ENCODE measurements at places on chromosomes 1 and 21.

DNA sequence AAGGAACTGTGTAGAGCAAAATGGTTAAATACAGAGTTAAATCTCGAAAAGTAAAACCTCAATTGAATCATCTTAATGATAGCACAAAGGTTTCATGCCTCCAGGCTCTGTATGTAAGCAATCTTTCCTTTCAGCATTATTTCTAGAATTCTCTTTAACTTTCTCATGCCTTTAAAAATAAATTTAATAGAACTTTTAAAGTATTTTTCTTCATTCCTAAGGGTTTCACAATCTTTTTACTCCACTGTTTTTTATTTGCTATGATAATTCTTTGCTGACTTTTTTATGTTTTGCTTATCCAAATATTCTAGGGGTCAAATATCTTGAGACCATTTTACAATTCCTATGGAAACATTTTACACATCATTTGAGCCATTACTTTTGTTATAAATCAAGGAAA lies 288.0 kb downstream of the BACH1 start:
- DNase-seq = no peak

DNA sequence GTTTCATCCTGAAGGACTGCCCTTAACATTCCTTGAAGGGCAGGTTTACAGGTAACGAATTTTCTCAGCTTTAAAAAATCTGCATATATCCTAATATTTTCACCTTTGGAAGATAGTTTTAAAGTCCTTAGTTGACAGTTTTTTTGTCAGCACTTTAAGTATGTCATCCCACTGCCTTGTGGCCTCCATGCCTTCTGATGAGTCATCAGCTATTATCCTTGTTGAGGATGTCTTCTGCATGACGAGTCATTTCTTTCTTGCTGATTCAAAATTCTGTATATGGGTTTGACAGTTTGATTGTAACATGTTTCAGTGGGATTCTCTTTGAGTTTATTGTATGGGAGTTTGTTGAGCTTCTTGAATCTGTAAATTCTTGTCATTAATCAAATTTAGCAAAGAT lies 500.6 kb downstream of the DISC1 start:
- peak; percentile 58 for DNase-seq

DNA sequence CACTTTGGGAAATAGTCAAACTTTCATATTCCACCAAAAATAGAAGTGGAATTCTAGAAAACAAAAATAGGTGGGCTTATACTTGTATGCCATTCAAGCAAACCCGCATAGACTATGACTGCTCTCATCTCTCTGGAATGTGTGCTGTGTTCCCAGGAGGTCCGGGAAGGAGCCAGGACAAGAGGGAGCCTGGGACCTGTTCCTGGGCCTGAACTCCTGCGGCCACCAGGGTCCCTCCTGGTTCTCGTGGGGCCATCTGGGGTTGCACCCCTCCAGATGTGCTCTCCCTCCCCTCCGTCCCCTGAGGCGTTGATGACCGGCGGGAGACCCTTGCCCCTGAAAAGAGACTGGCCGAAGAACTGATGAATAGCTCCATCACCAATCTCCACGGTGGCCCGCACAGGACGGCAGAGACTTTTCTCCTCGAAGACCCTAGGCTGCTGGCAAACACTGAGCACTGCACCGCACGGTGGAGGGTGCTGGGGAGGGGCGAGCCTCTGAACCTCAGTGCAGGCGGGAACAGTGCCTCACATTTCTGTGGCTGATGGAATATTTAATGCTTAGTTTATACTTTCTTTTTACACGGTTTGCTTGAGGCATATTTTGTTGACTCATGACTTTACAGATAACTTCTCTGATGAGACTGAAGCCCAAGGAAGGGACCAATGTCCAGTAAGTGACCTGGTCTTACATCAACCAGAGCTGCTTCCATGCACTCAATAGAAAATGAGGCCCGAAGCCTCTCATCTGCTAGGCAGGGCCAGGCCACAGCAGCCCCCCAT lies 9.6 kb upstream of the ADARB1 start:
- no peak for DNase-seq

DNA sequence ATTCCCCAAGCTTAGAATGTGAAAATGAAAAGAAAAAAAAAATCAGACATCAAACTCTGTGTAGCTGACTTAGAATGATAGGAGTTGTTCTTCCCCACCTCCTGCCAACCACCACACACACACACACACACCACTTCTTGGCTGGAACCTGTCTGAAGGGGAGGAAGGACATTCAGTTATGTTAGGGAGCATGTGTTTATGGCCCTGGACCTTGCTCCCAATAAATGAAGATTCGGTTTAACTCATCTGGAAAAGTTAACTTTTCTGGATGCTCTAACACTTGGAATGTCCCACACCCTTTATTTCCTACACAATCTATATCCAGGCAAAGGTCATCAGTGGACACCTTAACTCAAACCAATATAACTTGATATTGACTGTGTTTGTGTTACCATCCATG lies 112.4 kb downstream of the DAB1 start:
- no peak for DNase-seq

GRCh38 chr1:57377339-57378139 lies 46.3 kb downstream of the DAB1 start:
- DNase-seq = no peak

GRCh38 chr1:9416506-9416905 lies 122.8 kb upstream of the SLC25A33 start:
- no peak for DNase-seq

All from AG20443 (cell line).